Stimulated activated CD4-positive, alpha-beta T cell treated with anti-CD3 and anti-CD28 coated beads, Interleukin-2, amount 100 ng/mL, for 24 hours (primary cell): ENCODE measurements at places on chromosomes 7 and 10.

DNA sequence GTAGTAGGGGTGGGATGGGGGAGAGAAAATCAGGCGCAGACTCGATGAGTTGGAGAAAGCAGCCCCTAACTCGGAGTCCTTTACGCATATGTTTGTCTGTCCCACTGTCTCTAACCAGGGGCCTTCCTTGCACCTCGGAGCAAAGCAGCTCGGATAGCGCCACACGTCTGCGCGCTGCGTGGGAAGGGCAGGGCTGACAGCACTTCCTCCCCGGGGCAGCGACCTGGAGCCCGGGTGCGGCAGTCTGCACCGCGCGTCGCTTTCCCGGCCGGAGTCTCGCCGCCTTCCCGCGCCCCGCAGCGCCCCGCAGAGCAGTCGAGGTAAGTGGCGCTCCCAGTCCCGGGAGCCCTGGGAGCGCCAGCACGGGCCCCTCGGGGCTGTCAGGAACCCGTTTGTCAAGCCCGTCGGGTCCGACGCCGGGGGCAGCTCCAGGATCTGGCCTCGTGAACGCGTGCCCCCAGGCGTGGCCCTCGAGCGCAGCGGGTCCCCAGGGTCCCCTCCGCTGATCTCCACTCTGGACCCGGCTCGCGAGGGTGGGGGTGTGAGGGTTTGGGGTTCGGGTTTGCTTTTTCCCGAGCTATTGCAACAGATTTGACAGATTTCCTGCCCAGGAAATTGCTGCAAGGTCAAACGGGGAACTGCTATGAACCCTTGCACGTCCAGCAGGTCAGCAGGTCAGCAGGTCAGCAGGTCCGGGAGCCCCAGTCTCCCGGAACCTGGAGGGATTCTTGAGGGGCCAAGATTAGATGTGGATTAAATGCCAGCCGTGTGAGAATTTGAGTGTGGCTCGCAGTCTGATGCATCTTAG is 597 bp downstream of the APBB1IP start:
- DNase-seq, result peak; percentile 78

- peak; percentile 17 for DNase-seq
These were observed 29.4 kb upstream of the AMPH start for GRCh38 chr7:38660427-38661099.

DNA sequence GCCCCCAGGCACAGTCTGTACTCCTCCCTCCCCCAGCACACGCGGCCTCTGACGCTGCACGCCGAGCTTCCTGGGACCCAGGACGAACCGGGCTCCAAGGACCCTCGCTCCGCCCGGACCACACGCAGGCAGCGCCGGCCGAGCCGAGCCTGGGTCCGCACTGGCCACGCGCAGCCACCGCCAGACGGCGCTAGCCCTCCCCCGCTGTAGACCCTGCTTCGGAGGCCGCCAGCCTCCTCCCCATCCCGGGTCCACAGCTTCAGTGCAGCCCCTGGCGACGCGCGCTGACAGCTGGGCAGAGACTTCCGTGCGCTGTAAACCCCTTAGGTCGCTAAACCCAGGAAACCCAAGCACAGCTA is 936 bp upstream of the TCERG1L start:
- peak; percentile 42 for DNase-seq

DNA sequence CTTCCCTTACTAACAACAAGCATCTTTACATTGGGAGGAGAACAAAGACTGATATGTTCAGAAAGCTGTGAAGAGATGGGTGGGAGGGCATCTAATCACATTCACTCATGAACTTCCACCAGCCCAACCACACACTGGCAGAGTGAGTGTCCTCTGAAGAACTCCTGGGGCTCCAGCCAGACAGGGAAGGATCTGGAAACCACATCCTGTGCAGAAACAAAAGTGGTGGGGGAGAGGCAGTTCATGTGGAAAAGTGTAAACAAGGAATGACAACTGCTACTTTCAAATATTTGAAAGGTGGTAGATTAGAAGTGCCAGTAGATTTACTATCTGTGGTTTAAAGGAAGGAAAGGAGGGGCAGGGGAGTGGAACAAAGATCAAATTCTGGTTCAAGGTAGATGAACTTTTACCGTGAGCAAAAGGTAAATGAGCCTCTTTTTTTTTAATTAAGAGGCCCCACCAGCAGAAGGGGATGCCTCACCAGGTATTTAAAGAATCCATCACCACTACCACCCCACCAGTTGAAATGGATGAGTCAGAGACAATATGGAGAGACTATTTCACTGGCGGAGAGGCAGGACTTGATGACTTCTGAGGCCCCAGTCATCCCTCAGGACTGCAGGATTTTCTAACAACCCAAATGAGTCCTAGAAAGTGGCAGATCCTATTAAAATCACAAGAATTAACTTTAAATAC is 34.5 kb downstream of the GOT1 start:
- no peak for DNase-seq

- DNase-seq, result no peak
These were observed 2.1 kb downstream of the NOS3 start for GRCh38 chr7:150992833-150993302.

- no peak for DNase-seq
These were observed 124.7 kb downstream of the ZNF248 start for GRCh38 chr10:37732685-37733084.

GRCh38 chr10:68599771-68600040 is 39.6 kb downstream of the TET1 start:
- no peak for DNase-seq

GRCh38 chr10:15045380-15045779 is 1.6 kb downstream of the OLAH start:
- DNase-seq, result no peak

DNA sequence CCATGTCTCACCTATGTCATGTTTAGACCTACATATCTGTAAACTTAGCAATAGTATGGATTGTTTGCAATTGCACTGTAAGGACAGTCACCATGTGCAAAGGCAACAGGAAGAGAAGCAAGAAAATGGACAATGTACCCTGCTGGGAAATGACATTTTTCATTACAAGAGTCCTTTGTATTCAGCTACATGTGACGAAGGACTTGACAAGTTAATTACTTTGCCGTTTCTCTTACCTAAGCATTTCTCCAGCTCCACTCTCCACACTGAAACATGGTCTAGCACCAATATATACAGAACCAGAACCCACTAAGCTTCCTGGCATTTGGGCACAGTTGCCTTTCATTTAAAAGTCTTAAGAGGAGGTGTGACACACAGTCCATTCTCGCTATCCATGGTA is 76.6 kb upstream of the PFKP start:
- DNase-seq, result no peak

- no peak for DNase-seq
These were observed 46.3 kb downstream of the SYPL1 start for GRCh38 chr7:106065575-106066500.

- no peak for DNase-seq
These were observed 82.1 kb downstream of the TRIM24 start for GRCh38 chr7:138542183-138542582.
